Esophagus squamous epithelium (tissue), 5 donors: ENCODE measurements at places on chromosomes 16 and 17. TPM values are rescaled to one million over a fixed set of nuclear protein-coding genes. Genes with fewer than 3 reads are reported as not detected.
A peak's percentile ranks its signal among the peaks of the same experiment; 100 is the strongest.

The KRT24 gene
- total RNA-seq, result 5.5 TPM

The MT1F gene
- total RNA-seq, result 2.8 TPM

- no peaks in the 10 kb centered on the region for H3K27me3 ChIP-seq
- H3K4me1 ChIP-seq, result peaks cover 2% of the 10 kb centered on the region
- DNase-seq, result no peak
- no peak overlapping the region for H3K27ac ChIP-seq
Measured at GRCh38 chr16:88504489-88505404, 51.7 kb downstream of the ZFPM1 start.

GRCh38 chr16:4172070-4172469, 55.8 kb upstream of the ADCY9 start:
- H3K27ac ChIP-seq, result no peak overlapping the region
- H3K36me3 ChIP-seq, result no peaks in the 10 kb centered on the region
- H3K27me3 ChIP-seq, result no peaks in the 10 kb centered on the region
- H3K4me3 ChIP-seq, result no peak overlapping the region
- no peak for DNase-seq

- no peaks in the 10 kb centered on the region for H3K36me3 ChIP-seq
- H3K27ac ChIP-seq, result no peak overlapping the region
- no peak overlapping the region for H3K4me3 ChIP-seq
- no peak for DNase-seq
- no peaks in the 10 kb centered on the region for H3K27me3 ChIP-seq
Measured at GRCh38 chr17:80427366-80428282, 12.7 kb downstream of the ENDOV start.

GRCh38 chr17:80146121-80147034, 550 bp downstream of the EIF4A3 start:
- H3K27me3 ChIP-seq, result no peaks in the 10 kb centered on the region
- peak overlapping the region; percentile 97 for H3K27ac ChIP-seq
- DNase-seq, result no peak
- peaks cover 12% of the 10 kb centered on the region for H3K4me1 ChIP-seq
- peaks cover 31% of the 10 kb centered on the region for H3K36me3 ChIP-seq

DNA sequence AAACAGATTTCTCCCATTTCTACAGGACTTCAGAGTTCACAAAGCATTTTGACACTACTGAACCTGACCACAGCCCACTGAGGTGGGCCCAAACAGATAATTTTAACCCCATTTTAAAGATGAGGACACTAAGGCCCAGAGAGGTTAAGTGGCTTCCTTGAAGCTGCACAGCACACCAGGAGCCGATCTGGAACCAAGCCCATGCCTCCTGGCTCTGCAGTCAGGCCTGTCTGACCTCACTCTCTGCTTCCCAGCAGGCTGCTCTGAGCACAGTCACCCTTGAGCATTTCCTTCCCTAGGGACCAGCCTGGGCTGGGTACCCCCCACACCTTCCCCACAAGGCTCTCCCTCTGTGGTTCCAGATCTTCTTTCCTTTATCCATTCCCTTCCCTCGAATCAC, 252.2 kb downstream of the ENGASE start:
- no peak for DNase-seq
- no peak overlapping the region for H3K27ac ChIP-seq
- no peaks in the 10 kb centered on the region for H3K4me1 ChIP-seq

DNA sequence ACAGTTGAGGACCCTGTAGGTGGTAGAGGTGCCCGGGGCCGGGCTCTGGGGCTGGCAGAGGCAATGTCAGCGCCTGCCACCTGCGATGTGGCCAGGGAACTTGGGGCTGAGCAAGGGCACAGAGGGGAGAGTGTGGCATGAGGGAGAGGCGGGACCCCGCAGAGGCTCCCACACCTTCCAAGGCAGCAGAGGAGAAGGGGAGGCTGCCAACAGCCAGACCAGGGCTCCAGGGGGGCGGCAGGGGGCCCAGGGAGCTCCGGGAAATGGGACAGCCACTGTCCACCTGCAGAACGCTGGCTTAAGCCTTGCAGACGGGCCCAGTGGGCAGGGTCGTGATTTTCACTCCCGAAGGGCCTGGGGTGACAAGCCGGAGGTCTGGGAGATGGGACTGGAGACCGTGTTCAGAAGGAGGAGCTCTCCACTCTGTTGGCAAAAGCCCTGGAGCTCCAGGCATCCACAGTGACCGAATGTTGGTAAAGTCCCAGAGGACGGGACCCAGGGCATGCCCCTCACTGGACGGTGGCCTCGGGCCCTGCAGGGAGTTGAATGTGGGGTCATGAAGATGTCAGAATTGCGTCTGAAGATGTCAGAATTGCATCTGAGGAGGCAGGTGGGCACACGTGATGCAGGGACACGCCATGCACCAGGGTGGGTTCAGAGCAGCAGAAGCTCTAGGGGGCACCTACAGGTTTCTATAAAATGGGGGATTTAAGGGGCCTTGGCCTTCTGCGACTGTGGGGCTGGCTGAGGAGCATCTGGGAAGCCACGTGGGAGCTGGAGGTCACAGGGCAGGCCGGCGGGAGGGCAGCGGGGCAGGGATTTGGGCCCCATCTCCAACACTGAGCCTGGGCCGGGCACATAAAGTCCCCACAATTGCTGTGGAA, 18.6 kb downstream of the CD7 start:
- DNase-seq, result no peak
- no peaks in the 10 kb centered on the region for H3K36me3 ChIP-seq
- peak overlapping the region; percentile 99 for H3K27ac ChIP-seq
- H3K4me3 ChIP-seq, result peak overlapping the region; percentile 25
- peaks cover 34% of the 10 kb centered on the region for H3K4me1 ChIP-seq
- no peaks in the 10 kb centered on the region for H3K27me3 ChIP-seq
